Testis (tissue), 5 donors: ENCODE measurements at places on chromosomes 3 and 15. TPM values are rescaled to one million over a fixed set of nuclear protein-coding genes. Genes with fewer than 3 reads are reported as not detected.

The ZIC4 gene
- polyA plus RNA-seq: 0.55 TPM

The EFL1 gene
- polyA plus RNA-seq: 35.0 TPM

The UBR1 gene
- polyA plus RNA-seq: 21.3 TPM

The MINDY4B gene
- polyA plus RNA-seq: not detected

The GPR171 gene
- 0.22 TPM for polyA plus RNA-seq

The GRM2 gene
- 10.7 TPM for polyA plus RNA-seq

The PAQR5 gene
- 4.5 TPM for polyA plus RNA-seq
